ENCODE measurements at places on chromosomes 1 and 21.

DNA sequence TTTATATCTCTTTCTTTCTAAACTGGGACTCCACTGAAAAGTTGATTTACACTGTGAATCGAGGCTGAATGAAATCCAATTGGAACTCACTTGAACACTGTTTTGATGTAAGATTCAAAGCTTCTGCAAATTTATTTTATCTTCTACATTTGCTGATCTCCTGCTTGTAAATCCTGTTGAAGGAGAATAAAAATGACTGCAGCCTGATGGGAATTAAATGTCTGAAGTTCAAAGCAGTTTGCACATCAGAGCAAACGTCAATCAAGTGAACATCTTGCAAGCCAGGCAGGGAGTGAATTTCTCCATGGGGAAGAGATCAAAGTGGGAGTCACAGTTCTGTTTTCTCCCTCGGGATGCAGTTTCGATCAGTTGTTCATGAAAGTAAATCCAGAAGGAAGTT lies 127.2 kb downstream of the CACHD1 start:
- no peak overlapping the region for H3K4me3 ChIP-seq
- no peaks in the 10 kb centered on the region for H3K27me3 ChIP-seq
- no peak for DNase-seq
- H3K4me1 ChIP-seq = no peaks in the 10 kb centered on the region
- no peaks in the 10 kb centered on the region for H3K36me3 ChIP-seq

GRCh38 chr21:31103163-31103562 lies 64.9 kb upstream of the KRTAP19-8 start:
- H3K27ac ChIP-seq = no peak overlapping the region
- DNase-seq = no peak
- no peaks in the 10 kb centered on the region for H3K4me1 ChIP-seq
- no peaks in the 10 kb centered on the region for H3K36me3 ChIP-seq
- no peak overlapping the region for H3K4me3 ChIP-seq

DNA sequence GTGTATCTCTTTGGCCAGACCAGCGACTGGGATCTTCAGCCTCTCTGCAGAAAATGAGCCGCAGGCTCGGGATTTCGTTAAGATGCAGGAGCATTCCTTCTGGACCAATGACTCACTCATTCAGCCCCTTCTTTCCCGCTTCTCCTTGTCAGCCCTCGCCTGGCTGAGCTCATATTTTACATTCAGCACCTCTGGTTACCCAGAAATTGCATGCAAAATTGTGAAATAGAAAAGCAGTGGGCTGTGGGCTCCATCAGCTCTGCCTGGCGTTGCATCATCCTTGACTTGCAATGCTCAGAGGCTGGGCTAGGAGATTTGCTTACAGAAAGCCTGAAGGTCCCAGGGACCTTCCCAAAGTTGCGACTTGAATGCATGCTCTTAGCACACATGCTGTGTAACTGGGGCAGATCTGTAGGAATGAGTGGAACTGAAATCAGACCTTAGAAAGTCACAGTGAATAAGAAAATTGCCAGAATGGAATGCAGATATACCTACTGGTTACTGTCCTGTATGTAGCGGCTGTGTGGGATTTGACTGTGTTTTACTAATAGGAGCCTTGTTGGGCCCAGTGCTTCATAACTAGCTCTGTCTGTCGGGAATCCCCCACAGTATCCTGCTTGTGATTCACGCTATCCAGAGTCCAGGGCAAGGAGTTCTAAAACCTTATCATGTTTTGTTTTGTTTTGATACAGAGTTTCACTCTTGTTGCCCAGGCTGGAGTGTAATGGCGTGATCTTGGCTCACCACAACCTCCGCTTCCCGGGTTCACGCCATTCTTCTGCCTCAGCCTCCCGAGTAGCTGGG lies 444.8 kb downstream of the KIF26B start:
- H3K4me1 ChIP-seq = no peaks in the 10 kb centered on the region
- no peak overlapping the region for H3K27ac ChIP-seq
- no peak overlapping the region for H3K4me3 ChIP-seq
- no peaks in the 10 kb centered on the region for H3K27me3 ChIP-seq
- no peak for DNase-seq

DNA sequence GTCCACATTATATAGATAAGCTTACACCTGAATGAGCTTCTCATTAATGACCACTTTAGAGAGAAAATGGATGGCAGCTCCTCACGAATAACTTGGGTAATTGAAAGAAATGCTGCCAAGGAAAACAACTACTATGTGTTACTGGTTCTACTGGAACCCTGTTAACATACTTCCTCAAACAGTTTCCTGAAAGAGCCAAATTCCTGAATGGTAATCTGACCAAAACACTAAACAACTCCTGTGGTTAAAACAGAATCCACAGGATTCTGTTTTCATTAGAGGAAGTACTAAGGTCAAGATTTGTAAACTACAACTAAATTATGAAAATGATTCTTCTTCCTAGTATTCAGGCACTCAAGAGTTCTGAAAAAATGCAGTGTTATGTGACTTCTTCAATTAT lies 107.2 kb downstream of the DNM3 start:
- H3K4me1 ChIP-seq = no peaks in the 10 kb centered on the region
- no peak for DNase-seq

All from Peyer's patch (tissue), 4 donors.